Subcutaneous preadipocyte (primary cell): ENCODE measurements at places on chromosomes 12 and 14. TPM values are rescaled to one million over a fixed set of nuclear protein-coding genes. Genes with fewer than 3 reads are reported as not detected.

Gene ALX1
- total RNA-seq = 6.8 and 8.5 TPM in 2 replicates

Gene UBE2N
- total RNA-seq = 79.4 and 127 TPM in 2 replicates

Gene CCDC197
- not detected in 2 replicates for total RNA-seq

Gene BATF
- not detected in 2 replicates for total RNA-seq

Gene BCL11B
- 0.20 and 0.37 TPM in 2 replicates for total RNA-seq

Gene SLCO1B3
- not detected in 2 replicates for total RNA-seq

Gene CCDC175
- total RNA-seq = not detected in 2 replicates

Gene BIN2
- total RNA-seq = not detected in 2 replicates

Gene TAS2R42
- total RNA-seq = not detected in 2 replicates

Gene NKX2-1
- not detected in 2 replicates for total RNA-seq

Gene ANO4
- 1.8 and 4.3 TPM in 2 replicates for total RNA-seq

Gene SLC2A14
- total RNA-seq = under 0.01 and 0.20 TPM in 2 replicates

Gene RALGAPA1
- total RNA-seq = 37.9 and 39.7 TPM in 2 replicates

Gene NACA
- total RNA-seq = 696 and 959 TPM in 2 replicates
